Stimulated activated CD4-positive, alpha-beta T cell treated with anti-CD3 and anti-CD28 coated beads, TNF-alpha, amount 100 ng/mL, for 1 hour (primary cell): ENCODE measurements at places on chromosomes 2 and 18.

- no peak for DNase-seq
These were observed 40.3 kb upstream of the KCNJ13 start for GRCh38 chr2:232816657-232817056.

DNA sequence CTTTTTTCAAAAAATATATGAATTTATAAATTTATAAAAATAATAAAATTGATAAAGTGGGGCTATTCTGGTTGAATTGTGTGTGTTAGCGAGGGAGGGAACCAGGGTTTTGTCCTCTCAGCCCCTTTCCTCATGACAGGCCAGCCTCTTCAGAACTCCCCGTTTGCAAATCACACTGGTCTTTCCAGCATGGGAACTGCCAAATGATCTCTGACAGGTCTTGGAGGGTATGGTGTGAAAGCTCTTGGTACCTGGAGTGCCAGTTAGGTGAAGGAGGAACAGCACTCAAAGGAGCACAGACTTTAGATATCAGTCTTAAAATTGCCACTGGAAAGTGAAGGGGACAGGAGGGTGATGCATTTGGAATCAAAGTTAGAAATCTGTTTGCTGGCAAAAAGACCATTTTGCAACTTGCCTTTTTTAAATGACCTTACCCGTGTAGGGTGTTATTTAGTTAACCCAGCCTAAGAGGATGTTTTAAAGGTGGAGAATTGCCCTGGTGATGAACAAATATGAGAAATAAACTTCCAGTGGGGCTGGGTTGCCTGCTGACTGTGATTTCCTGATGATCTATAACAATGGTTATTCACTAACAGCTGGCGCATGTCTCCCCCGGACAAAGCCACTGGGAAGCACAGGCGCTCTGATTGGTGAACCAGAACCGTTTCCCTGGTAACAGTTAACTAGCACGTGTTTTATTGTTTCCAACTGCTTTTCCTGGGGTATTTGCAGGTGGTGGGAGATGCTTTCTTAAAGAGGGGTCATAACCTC is 85.3 kb upstream of the EFEMP1 start:
- DNase-seq: no peak

DNA sequence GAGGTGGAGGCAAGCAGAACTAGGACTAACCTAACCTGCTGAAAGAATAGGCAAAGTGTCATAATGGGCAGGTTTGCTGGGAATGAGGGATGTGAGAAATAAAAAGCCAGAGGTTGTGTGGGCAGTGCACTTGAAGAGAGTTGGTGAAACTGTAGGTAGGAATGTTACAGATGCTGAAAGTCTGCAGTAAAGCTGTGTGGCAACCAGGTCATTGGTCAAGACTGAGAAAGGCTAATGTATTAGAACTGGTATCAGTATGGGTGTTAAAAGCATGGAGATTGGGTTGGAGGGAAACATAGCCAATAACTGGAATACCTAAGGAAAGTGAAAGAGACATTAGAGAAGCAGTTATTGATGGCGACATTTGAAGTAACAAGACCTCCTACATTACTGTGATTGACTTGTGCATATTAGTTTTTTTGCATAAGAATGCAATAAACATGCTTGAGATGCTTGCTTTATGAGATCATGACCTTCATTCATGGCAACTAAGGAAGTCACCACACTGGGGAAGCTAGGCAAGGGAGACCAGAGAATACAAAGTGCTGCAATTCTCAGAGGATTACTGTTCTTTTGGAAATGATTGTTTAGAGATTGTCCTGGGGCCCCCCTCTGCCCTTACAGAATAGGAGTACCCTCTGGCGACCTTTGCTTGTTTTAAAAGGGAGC is 11.8 kb downstream of the GULP1 start:
- no peak for DNase-seq

DNA sequence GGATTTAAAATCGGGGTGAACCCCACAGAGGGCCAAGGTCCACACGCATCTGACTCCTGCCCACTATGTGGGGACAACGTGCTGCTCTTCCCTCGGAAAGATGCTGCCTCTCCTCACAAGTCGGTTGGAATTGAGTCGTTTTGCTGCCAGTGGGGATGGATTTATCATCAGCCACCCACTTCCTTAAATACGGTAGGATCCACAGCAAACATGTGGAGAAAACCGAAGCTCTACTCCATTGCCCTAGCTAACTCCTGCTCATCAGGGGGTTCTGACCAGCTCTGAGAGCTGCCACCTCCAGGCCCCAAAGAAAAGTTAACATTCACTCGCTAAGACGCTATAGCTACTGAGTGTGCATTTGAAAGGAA is 80.9 kb downstream of the CHRNA1 start:
- DNase-seq: no peak

DNA sequence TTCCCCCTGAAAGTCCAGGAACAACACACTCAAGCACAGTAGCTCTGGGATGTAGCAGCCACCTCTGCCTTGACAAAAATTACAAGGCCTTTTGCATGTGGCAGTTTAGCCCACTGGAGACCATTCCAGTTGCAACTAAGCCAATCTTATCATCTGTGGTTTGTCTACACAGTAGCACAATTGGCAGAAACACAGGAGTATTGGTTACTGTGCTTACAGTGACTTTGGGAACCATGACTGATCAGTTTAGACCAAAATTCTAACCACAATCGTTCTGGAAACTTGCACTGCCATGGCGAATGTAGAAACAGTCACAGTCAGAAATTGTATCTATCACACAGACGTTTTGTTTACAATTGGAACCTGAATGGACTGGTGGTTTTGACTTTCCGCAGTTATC is 403.7 kb upstream of the MEIS1 start:
- DNase-seq: no peak

- DNase-seq: no peak
These were observed 24.5 kb downstream of the HDAC4 start for GRCh38 chr2:239376351-239376750.

DNA sequence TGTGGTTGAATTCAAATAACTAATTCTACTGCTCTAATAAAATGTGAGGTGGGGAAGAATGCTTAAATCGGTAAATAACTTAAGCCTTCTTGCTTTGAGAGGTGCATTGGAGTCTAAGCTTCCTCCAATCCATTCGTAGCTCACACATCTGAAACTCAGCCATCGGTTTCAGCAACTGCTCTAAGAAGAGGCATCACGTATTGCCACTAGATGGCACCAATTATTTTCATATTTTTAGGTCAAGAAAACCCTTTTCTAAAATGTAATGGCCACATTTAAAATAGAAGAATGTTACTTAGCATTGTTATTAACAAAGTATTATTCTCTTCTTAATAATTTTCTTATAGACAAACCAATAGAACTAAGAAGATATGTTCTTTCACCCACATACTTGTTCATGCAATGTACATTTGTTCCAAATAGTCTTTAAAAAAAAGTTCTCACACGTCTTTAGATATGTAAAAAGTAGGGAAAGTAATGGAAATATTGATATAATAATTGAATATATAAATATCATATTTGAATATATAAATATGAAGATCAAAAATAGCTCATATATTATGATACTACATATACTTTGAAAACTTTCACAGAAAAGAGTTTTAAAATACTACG is 229.8 kb downstream of the CCDC178 start:
- no peak for DNase-seq

- DNase-seq: no peak
These were observed 4.5 kb upstream of the OSR1 start for GRCh38 chr2:19362755-19363473.

DNA sequence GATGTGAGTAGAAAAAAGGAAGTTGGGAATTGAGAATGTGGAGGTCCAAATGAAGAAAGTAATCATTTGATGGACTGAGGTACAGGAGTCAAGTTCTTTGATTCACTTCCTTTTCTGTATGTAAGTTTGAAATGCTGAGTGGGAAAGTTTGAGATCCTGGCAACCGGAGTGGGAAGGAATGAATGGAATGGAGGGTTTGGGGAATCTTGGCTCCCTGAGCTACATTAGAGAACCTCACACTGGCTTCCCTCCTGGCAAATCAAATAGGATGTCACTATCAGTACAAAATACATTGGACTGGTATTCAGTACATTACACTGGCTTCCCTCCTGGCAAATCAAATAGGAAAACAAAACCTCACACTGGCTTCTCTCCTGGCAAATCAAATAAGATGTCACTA is 9.8 kb upstream of the RNF138 start:
- no peak for DNase-seq

GRCh38 chr2:21194858-21195271 is 71.1 kb downstream of the TDRD15 start:
- DNase-seq: no peak

GRCh38 chr2:102971701-102972100 is 209.9 kb downstream of the TMEM182 start:
- no peak for DNase-seq

- peak; percentile 32 for DNase-seq
These were observed 36.1 kb upstream of the GPD2 start for GRCh38 chr2:156399950-156400705.

GRCh38 chr2:126664234-126664633 is 8.3 kb downstream of the GYPC start:
- DNase-seq: no peak

GRCh38 chr2:43448011-43448821 is 147.6 kb downstream of the THADA start:
- DNase-seq: no peak

- no peak for DNase-seq
These were observed 1.6 kb downstream of the GPR17 start for GRCh38 chr2:127647242-127648190.

DNA sequence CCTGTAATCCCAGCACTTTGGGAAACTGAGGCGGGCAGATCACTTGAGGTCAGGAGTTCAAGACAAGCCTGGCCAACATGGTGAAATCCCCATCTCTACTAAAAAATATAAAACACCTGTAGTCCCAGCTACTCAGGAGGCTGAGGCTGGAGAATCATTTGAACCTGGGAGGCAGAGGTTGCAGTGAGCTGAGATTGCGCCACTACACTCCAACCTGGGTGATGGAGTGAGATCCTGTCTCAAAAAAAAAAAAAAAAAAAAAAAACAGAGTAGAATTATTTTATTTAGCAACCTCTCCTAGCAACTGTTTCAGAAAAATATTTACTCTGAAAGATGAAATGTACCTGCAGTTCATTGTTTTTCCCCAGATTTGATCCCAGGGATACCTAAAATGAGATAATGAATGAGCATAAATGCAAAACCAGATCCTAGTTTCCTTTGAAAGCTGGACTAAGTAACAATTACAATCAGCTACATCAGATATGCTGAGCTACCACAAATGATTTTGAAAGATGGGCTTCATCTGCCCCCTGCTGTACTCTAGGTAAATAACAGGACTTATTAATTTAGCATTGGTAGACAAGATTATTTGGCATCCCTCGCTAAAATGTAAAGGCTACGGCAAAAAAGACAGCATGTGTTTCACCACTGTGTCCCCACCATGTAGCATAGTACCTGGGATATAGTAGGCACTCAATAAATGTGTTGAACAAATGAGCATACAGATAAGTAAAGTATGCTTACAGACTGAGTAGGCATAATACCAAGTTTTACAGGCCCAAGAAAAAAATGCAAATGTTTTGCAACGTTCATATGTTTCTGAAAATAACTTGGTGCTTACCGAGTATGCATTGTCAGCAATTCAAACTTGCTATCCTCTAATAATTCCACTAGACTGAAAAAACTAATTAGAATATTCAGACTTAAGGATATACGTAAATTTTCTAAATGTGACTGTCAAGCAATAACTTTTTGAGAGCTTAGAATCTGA is 102.5 kb downstream of the ATL2 start:
- DNase-seq: no peak

DNA sequence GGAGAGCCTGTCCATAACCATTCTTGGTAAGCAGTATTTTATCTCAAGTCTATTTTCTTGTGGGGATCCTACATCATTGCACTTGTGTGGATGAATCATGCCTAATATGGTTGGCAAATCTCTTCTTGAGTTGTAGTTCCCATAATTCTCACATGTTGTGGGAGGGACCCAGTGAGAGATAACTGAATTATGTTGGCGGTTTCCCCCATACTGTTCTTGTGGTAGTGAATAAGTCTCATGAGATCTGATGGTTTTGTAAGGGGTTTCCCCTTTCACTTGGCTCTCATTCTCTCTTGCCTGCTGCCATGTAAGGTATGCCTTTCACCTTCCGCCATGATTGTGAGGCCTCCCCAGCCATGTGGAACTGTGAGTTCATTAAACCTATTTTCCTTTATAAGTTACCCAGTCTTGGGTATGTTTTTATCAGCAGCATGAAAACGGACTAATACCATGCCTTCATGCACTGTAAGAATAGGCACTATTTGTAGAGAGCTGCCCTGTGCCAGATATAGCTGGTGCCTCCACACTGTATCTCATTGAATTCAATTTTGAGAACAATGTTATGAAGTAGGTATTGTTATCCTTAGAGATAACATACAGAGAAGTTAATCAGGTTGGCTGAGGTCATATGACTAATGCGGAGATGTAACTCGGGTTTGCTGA is 148.3 kb downstream of the PLCL1 start:
- no peak for DNase-seq

DNA sequence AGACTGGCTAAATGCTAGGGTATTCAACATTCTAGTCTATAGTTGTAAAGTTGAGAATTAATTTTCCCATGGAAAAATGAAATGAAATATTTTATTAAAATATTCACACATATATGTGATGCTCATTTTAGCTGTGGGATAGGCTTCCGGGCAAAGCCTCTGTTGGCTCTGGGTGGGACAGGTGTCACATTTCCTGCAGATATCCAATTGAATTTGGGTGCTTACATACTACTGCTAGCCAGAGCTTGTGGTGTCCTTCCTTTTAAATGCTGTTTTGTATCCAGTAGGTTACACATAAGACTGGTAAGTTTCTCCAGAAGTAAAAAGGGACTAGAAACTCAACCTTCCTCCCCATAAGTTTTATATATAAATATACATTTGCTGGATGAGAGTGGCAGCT is 73.8 kb downstream of the RPRM start:
- no peak for DNase-seq
